Stimulated activated CD4-positive, alpha-beta T cell treated with anti-CD3 and anti-CD28 coated beads, Interleukin-15, amount 100 ng/mL, for 1 hour (primary cell): ENCODE measurements at places on chromosomes 5 and 9.

- DNase-seq: no peak
Observed at GRCh38 chr5:34014626-34015025, 6.8 kb upstream of the AMACR start.

DNA sequence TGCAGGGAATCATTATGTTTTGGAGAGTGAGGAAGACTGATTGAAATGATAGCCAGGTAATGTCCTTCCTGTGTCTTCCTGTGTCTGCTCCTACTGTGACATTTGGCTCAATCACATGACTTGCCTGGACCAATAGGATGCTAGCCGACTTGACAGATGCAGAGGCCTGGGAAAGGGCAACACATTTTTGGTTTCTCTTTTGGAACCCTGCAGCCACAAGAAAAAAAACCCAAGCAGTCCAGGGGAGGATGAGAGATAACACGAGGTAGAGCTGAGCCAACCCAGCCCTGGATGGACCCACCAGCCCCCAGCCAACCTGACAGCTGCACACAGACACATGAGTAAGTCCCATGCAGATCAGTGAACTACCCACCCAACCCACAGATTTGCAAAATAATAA, 256.1 kb upstream of the SMARCA2 start:
- DNase-seq: no peak

DNA sequence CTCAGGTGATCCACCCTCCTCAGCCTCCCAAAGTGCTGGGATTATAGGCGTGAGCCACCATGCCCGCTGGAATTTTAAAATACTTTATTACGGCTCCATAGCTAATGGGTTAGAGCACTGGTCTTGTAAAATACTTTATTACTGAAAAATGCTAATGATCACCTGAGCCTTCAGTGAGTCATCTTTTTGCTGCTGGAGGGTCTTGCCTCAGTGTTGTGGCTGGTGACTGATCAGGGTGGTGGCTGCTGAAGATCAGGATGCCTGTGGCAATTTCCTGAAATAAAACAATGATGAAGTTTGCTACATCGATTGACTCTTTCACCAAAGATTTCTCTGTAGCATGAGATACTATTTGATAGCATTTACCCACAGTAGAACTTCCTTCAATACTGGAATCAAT, 26.0 kb upstream of the GNE start:
- no peak for DNase-seq

DNA sequence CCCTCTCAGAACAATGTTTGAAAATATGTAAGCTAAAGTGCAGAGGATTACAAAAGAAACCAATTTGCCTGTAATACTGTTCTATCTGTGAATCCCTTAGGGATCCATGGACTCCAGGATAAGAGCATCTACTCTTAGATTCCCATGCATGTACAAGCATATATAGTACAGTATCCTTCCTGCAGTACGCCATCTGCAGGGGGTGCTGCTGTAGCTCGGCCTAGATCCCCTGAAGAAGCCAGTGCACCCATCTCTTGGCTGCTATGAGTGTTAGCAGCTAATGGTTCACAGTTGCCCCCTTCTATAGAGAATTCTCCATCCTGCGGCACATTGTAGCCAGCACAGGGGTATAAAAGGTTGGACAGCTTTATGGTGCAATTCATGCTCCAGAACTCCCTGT, 61.8 kb upstream of the SLC30A5 start:
- no peak for DNase-seq

DNA sequence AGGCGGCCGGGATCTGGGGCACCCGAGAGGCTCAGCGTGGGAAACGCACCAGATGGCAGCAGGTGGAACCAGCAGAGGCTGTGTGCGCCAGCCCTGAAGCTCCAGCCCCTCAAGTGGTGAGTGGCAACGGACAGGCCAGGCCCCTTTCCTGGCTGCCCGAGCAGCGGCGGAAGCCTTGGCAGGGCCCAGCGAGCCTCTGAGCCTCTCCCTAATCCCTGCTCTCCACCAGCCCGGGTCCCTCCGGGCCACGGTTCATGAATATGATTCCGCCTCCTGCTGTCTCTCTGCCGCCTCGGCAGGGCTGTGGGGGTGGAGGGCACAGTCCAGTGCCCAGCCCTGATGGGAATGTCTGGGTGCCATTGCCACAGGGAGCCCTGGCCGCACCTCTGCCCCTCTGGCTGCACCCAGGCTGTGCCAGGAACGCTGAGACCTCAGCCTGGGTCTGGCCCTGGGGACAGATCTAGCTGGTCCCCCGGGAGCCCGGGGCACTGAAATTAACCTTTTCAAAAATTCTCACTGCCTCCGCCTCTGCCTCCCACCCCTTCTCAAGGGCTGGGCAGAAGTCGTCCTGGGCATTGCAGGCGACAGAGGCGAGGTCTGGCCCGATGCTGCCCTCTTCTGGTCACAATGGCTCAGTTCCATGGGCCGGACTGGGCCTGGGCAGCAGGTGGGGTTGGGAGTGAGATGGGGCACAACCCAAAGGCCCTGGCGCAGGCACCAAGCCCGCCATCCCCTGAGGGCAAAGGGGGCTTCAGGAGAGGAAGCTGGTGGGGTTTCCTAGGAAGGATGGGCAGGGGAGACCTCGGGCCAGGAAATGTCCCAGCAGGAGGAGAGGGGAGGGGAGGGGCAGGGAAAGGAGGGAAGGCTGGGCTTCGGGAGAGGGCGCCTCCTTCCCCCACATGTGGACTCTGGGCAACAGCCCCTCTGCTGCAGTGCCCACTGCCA, 20.3 kb downstream of the CCDC187 start:
- peak; percentile 48 for DNase-seq

DNA sequence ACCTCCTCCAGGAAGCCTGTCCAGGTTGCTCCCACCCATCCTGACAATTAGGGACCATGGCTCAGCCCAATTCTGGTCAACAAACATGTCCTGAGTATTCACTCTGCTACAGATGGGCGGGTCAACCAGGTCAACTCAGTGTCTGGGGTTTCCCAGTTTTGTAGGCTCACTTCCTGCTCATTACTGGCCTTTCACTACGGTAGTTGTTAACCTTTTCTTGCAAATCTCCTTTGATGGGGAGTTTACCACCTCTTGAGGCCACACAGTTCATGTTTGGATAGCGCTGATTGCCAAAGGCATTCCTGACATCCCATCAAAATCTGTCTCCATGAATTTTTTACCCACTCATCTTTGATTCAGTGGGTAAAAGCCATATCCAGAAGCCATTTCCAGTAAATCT, 13.8 kb downstream of the TMEM8B start:
- no peak for DNase-seq

- DNase-seq: no peak
Observed at GRCh38 chr5:50441493-50441955, 436 bp upstream of the EMB start.

DNA sequence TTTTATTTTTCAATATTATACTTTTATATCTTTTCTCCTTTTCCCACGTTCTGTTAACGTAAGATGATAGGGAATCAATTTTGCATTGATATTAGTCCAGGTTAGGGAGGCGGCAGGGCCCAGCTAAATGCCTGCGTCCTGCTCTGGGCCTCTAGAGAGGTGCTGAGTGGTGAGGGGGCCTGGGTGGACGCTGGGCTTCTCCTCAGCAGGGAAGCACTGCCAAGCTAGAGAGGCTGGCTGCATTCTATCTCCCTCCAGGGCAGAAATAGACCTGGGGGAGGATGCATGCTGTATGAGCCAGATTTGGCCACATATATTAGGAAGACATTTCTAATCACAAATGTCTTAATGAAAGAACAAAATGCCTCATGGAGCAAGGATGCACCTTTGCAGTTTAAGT, 43.6 kb upstream of the NKX2-5 start:
- DNase-seq: no peak

GRCh38 chr5:76542887-76543690, 80.1 kb downstream of the F2RL2 start:
- peak; percentile 19 for DNase-seq

GRCh38 chr5:52831786-52832511, 44.2 kb downstream of the ITGA1 start:
- DNase-seq: no peak

- no peak for DNase-seq
Observed at GRCh38 chr9:116212986-116213692, 59.5 kb downstream of the PAPPA start.

DNA sequence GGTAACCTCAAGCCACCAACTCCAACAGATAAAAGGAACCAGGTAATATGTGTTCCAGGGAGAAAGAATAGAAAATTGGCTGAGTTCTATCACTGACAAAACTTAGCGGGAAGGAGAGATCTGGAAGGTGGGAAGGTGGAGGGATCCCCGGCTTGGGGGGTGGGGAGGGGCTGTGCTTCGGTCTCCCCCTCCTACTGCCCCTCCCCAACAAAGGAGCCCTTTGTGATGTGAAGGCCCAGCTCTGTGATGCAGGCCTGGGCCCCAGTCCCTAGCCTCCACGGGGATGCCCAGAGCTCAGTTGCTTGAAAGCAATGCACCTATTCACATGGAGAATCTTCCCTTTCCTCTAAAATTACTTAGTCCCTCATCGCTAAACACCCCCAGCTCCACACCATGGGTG, 4.4 kb upstream of the ZNF484 start:
- DNase-seq: no peak

GRCh38 chr5:159630545-159630944, 285.7 kb upstream of the ADRA1B start:
- no peak for DNase-seq

- DNase-seq: no peak
Observed at GRCh38 chr9:106745876-106746275, 117.1 kb upstream of the ZNF462 start.

GRCh38 chr5:139862313-139862712, 66.7 kb downstream of the PSD2 start:
- no peak for DNase-seq

GRCh38 chr5:116296335-116297072, 211.7 kb downstream of the COMMD10 start:
- DNase-seq: no peak

- no peak for DNase-seq
Observed at GRCh38 chr5:128630121-128630520, 92.1 kb upstream of the FBN2 start.

DNA sequence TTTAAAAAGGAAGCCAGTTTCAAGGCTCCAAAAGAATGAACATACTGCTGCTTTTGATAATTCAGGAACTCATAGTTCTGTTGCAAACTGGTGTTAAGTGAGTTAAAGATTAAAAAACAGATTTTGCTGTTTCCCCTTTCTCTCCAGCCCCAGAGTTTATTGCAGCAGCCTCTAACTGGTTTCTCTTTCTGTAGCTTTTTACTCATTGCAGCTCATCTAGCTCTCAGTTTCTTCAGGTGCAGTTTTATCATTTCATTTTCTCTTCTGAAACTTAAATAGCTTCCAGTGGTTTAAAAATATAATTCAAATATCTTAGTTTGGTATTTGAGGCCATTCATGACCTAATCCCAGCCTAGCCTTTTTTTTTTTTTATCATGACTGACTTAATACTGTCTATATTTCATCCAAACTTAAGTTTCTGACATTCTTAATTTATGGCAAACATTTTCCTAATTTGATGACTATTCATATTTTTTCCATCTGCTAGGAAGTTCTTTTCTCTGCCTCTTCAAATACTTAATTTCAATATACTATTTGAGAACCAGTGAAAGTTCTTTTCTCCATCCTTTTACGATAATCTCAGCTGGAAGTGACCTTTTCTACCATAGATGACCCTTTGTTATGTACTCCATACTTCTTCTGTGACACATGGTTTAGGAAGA, 252.7 kb upstream of the GRIA1 start:
- DNase-seq: no peak

DNA sequence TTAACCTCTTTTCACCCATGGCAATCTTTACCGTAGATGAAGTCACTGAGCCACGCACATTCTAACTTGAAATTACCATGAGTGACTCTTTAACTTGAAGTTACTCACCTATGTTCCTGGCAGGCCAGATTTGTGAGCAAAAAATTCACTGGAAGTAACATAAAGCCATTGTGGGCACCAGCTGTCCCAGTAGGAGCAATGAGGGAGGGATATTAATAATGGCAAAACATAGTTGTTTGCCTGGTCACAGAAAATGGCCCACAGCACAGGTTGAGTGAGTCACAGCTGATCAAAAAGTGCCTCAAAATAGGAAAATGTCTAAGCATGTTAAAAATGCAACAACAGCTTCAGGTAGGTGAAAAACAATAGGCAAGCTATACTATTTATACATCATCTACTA, 146.6 kb downstream of the EFNA5 start:
- DNase-seq: no peak

DNA sequence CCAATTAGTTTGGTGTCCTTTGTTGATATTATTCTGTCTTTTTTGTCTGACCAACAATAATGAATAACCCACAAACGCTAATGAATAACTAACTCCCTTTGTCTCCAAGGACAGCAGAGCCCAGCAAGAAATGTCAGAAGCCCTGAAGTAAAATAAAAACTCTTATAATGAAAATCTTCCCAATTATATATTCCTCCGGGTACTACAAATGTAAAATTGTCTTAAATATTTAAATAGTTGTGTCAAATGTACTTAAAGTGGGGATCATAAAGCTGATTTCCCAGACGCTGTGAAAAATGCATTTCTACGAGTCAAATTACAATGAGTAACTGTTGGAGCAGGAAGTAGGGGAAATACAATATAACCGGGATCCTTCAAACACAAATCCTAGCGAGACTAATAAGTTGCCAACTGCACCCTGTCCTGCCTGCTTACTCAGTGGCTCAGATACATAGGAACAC, 22.3 kb downstream of the GLIS3 start:
- DNase-seq: no peak

DNA sequence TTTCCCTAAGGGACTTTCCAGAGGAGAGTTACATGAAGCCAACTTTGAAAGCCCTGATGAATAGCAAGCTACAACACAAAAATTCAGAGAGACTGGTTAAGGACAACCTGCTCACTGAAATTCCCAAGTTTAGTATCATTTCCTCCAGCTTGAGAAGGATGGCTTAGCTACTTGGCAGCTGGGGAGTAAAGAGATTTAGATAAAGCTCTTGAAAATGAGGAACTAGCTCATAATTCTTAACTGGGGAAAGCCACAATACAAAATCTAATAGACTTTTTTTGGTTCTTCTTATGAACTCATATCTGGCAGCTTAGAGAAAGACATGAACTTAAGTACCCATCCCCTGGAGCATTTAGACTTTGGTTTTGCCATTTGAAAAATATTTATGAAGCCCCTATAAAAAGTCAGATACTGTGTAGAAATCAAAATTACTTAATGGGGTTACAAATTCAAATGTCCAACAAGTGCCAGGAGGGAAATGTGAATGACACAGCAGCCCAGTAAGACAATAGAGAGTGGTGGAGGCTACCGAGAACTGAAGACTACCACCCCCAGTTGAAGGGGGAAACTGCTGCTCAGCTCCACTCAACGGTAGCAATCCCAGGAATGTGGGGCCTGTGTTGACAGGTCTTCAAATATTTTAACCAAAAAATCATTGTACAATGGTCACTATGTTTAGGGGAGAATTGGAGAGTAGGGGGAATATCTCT, 79.4 kb upstream of the ADRB2 start:
- DNase-seq: no peak

DNA sequence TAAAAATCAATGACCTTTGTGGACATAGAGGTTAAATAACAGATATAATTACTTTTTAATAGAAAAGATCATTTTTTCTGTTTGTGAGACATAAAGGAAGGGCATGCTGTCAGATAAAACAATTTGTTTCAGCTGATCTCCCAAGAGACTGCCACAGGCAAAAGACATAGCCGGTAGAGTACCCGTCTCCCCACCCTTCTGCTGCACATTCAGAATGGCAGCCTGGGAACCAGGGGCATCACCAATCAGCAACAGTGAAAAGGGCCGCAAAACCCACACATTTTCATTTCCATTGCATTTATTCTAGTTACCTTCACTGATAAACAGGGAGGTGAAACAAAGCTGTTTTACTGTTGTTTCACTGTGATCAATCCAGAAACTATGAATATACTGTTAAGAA, 357.7 kb downstream of the ARRDC3 start:
- no peak for DNase-seq

- DNase-seq: no peak
Observed at GRCh38 chr5:147930769-147931168, 24.4 kb upstream of the C5orf46 start.
